Stimulated activated CD4-positive, alpha-beta T cell treated with anti-CD3 and anti-CD28 coated beads, Interleukin-12 subunit alpha, Interleukin-12 subunit beta, amount 100 ng/mL, for 48 hours (primary cell): ENCODE measurements at places on chromosomes 2 and 18.

GRCh38 chr2:17227856-17228255, 290.4 kb downstream of the RAD51AP2 start:
- no peak for DNase-seq

- no peak for DNase-seq
Observed at GRCh38 chr2:218871345-218872302, 9.0 kb upstream of the WNT10A start.

DNA sequence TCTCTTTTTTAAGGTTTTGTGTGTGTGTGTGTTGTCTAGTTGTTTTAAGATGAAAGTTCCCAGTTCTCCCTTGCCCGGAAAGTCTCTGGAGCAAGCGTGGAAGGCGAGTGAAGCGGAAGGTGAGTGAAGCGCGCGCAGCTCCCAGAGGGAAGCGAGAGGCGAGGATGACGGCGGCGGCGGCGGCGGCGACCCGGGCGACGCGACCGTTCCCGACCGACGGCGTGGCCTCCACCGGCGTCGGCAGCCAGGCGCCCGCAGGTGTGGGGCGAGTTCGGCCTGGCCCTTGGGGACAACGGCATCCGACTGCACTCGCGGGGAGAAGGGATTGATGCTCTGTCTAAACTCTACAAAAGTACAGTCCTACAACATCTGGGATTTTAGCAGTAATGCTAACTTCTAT, 321.9 kb downstream of the CELF4 start:
- no peak for DNase-seq

DNA sequence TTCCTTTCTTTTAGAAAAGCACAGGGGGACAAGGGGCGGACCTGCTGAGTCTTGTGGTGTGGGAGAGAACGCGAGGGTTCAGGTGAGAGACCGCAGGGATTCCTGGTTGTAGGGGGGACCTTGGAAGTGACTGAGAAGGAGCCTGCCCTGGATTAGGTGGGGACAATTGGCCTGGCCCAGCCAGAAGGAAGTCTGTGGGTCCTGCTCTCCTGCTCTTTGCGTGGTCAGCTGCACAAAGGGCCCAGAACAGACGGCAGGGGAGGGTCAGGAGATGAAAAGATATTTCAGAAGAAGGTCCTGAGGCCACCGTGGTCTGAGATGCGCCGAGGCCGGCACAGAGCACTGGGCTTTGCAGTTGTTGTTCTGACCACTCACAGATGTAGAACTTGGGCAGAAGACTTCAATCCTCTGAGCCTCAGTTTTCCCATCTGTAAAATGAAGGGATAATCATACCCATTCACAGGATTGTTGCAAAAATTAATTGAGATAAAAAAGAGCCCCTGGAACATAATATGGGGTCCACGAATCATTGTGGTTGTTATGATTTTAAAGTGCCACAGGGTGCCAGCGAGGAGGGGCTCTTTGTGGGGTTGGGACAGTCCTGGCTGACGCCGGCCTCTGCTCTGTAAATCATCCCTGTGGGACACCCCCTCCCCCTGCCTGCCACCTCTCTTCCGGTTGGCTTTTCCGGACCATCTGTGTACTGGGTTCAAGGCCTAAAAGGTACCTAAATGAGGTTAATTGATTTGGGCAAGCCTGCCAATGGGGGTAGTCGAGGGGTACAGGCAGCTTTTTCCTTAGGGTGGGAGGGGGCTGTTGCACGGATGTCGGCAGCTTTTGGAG, 1.8 kb downstream of the LPIN1 start:
- DNase-seq, result no peak

DNA sequence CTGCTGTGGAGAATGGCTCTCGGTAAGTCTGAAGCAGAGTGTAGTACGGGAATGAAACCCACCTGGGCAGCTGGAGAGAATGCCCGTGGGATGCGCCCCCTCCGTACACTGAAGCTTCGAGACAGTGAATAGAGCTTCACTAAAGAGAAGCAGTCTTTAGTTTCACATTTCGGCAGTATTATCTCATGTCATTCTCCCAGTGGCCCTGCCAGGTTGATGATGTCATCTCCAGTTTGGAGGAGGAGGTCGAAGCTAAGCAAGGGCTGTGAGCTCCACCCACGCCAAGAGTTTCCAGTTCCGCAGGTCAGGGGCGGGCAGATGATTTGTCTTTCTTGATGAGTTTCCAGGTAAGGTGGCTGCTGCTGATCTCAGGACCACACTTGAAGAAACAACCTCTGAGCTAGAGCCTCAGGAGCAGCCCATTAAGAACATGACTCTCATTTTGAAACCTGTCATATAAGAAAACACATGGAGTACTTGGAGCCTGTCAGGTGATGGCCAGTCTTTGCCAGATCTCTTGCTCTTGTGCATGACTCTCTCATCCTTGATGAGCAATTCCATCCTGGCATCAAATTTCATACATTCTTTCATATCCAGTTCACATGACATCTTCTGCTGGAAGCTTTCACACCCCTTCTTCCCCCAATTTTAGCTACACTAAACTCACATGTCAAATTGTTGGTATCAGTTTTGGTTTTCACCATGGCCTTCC, 475.0 kb downstream of the RNF144A start:
- no peak for DNase-seq

DNA sequence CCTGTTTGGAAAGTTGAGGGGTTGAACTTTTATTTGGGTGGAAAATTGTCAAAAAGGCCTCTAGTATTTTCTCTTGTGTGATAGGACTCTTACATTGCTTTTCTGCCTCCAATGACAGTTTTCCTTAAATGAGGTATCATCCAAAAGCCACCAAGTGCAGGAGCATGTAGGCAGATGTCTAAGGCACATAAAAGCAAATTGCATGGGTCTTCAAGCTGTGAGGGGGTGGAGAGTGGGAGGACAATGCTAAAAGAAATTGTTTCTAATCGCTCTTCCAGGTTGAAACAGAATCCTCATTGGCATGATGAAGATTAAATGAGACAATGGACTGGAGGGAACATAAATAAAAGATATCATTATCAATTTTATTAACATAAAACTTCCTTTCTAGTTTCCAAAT, 6.8 kb downstream of the TACR1 start:
- DNase-seq, result no peak

DNA sequence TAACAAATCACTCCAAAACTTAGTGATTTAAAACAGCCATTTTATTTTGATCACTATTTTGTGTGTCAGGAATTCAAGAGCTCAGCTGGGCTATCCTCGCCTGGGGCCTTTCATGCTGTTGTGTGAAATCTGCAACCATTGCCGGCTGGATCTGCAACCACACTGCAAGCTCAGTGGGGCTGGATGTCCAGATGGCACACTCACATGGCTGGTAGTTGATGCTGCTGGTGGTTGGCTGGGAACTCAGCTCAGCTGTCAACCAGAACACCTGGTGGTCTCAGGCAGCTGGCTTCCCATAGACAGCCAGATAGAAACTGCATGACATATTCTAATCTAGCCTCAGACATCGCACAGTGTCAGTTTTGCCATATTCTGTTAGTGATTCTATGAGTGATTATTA, 30.6 kb upstream of the AP1S3 start:
- DNase-seq, result no peak

GRCh38 chr2:150903461-150903860, 358.2 kb downstream of the RBM43 start:
- DNase-seq, result no peak

DNA sequence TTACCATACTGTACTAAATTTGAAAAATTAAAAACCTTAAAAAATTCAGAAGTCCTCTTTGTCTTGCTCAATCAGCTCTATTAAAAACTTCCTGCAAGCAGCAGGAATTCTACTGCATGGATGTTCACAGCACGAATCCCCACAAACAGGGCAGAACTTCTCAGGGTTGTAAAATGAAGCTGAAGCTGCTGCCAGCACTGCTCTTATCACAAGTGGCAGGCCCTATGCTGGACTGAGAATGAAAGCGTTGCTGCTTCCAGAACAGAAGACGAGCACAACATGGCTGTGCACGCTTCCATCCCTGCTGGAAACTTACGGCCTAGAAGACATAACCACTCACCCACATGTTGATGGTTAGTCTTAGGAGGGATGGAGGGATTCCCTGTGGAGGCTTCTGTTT, 134.0 kb downstream of the RAB3GAP1 start:
- DNase-seq, result no peak

- DNase-seq, result no peak
Observed at GRCh38 chr2:36478332-36478738, 119.6 kb downstream of the FEZ2 start.

GRCh38 chr2:226364217-226364616, 435.4 kb downstream of the IRS1 start:
- DNase-seq, result no peak

GRCh38 chr2:168307379-168307778, 60.0 kb upstream of the STK39 start:
- no peak for DNase-seq

- DNase-seq, result no peak
Observed at GRCh38 chr2:206555721-206556120, 86.6 kb upstream of the FAM237A start.

DNA sequence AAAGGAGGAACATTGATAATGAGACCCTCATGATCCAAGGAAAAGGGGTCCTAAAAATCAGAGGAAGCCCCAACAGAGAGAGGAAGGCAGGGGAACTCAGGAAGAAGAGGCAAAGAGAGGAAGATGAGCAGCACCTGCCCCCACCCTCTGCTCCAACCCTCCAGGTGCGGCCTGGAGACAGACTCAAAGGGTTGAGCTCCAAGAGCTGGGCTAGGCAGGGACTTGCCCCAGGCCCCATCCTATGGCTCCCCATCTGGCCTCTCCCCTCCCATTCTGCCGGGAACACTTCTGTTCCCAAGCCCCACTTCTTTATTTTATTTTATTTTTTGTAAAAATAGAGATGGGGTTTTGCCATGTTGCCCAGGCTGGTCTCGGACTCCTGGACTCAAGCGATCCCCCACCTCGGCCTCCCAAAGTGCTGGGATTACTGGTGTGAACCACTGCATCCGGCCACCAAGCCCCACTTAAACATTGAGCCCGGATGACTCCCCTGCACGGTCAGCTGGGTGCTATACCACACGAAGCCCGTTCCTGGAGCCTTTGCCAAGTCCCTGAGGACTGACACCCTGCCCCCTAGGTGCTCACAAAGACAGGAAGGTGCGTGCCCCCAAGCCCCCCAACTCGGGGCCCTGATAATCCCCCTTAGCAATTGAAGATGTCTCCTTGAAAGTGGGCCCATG, 3.8 kb upstream of the GPR55 start:
- DNase-seq, result no peak

DNA sequence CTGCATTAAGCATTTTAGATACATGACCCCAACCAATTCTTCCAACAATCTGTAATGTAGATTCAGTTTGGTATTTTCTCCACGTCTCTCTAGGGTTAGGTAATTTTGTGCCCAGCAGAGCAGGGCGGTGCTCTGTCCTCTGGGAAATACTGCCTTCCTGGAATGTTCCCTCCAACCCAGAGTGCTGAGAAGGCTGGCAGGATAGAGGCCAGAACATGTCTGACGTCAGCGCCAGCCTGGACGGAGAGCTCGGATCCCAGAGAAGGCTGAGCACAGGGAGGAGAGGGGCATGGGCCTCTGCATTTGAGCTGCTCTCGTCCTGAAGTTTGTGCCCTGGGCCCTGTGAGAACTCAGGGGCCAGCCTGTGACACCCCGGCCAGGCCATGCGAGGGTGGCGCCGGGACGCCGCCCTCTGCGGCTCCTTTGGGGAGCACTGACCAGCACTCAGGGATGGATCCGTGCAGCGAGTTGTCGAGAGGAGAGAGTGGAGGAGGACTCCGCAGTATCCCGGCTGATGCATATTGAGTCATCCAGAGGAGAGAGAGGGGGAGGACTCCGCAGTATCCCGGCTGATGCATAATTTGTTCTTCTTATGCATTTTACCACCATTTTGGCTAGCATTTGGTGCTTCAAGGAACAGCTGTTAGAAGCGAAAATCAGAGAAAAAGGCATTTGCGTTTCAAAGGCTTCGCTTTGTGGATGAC, 80.0 kb upstream of the PXDN start:
- no peak for DNase-seq

DNA sequence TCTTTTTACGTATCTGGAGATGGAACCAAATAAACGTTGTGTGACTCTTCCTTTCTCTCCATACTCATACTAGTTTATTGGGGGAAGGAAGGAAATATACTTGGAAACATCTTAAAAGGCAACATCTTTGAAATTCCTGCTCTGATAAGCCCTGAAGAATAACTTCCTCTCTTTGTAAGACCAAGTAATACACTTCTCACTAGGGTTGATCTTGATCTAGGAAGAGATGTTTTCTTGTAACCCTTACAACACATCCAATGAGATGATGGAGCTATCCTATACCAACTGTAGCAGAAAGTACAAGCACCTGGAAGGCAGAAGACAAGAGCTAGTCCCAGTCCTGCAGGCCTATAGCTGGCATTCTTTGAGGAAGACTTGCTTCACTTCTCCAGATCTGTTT, 2.0 kb downstream of the ANKRD44 start:
- DNase-seq, result no peak

- DNase-seq, result peak; percentile 4
Observed at GRCh38 chr18:26621161-26622026, 73.0 kb upstream of the KCTD1 start.

GRCh38 chr2:39696838-39697237, 31.1 kb downstream of the TMEM178A start:
- no peak for DNase-seq

DNA sequence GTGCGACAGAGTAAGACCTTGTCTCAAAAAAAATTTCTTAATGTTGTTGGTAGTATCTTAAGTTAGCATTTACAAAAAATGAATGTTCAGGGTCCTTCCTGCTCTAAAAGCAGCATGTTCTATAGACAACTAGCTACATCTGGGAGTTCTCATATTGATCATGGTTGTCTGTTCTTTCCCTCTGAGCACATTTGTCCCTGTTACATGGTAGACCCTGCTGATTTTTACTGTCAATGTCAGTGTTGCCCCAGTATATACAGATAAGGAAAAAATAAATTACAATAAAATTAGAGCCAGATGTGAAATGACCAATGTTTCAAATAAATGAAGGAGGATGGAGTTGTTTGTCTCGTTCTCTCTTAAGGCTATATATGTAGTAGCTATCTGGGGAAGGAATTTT, 63.2 kb downstream of the KCMF1 start:
- no peak for DNase-seq

GRCh38 chr18:3794537-3795348, 344.8 kb downstream of the TGIF1 start:
- no peak for DNase-seq

GRCh38 chr2:28338046-28338817, 54.4 kb upstream of the FOSL2 start:
- DNase-seq, result no peak

GRCh38 chr2:240443891-240444301, 8.4 kb downstream of the GPC1 start:
- no peak for DNase-seq

- DNase-seq, result no peak
Observed at GRCh38 chr2:233263045-233263570, 11.6 kb downstream of the ATG16L1 start.

GRCh38 chr2:236763857-236764256, 194.2 kb downstream of the ACKR3 start:
- no peak for DNase-seq

DNA sequence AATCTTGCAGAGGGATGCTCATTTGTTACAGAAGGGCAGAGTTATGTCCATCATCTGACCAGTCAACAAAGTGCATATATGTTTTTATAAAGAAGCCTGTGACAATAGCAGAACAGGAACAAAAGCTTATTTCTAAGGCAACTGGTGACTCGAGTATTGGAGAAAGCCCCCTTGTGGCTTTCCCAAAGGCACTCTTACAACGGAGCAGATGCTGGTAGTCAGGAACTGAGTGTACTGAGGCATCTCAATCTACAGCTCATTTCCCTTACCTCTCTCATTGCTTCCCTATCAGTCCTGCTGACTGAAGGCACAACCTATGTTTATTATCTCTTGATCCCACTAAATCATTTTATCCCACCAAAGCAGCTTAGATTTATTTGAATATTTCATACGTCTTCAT, 557.1 kb upstream of the CHAC2 start:
- DNase-seq, result no peak

- DNase-seq, result no peak
Observed at GRCh38 chr2:119681868-119682220, 2.8 kb downstream of the TMEM177 start.

GRCh38 chr2:123696021-123696420, 329.1 kb upstream of the CNTNAP5 start:
- DNase-seq, result no peak
